Breast epithelium (tissue), 4 donors: ENCODE measurements at places on chromosomes 1 and 21.
A peak's percentile ranks its signal among the peaks of the same experiment; 100 is the strongest.

GRCh38 chr1:228691926-228692325 lies 43.4 kb upstream of the RHOU start:
- no peaks in the 10 kb centered on the region for H3K27me3 ChIP-seq
- peaks cover under 1% of the 10 kb centered on the region for H3K4me1 ChIP-seq
- H3K36me3 ChIP-seq: no peaks in the 10 kb centered on the region

- no peaks in the 10 kb centered on the region for H3K36me3 ChIP-seq
- no peak for DNase-seq
- no peak overlapping the region for H3K27ac ChIP-seq
- H3K4me1 ChIP-seq: no peaks in the 10 kb centered on the region
- H3K4me3 ChIP-seq: no peak overlapping the region
Measured at GRCh38 chr1:90568436-90568835, 148.7 kb downstream of the BARHL2 start.

- H3K27ac ChIP-seq: no peak overlapping the region
- H3K27me3 ChIP-seq: no peaks in the 10 kb centered on the region
- no peaks in the 10 kb centered on the region for H3K36me3 ChIP-seq
- no peak overlapping the region for H3K4me3 ChIP-seq
Measured at GRCh38 chr1:8711151-8711550, 106.3 kb downstream of the RERE start.

DNA sequence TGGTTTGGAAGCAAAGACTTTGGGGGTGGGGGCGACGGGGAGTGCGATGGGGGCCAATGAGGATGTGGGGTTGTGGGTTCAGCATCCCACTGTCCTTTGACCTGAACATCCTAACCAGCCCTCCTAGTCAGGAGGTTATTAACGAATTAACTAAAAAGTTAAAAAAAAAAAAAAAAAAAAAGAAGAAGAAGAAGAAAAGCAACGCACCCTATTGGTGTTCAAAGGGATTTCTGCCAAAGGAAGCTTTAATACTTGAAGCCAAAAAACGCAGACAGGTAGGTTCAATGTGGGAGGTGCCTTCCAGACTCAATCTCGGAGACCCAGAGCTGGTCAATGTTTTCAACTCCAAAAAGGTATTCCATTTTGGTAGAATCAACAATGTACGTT lies 2.2 kb downstream of the CLIC6 start:
- H3K27me3 ChIP-seq: peaks cover 4% of the 10 kb centered on the region
- peak overlapping the region; percentile 78 for H3K27ac ChIP-seq
- no peak for DNase-seq
- H3K36me3 ChIP-seq: no peaks in the 10 kb centered on the region
- H3K4me1 ChIP-seq: no peaks in the 10 kb centered on the region

- H3K4me1 ChIP-seq: peaks cover 7% of the 10 kb centered on the region
- H3K27me3 ChIP-seq: no peaks in the 10 kb centered on the region
- no peak overlapping the region for H3K27ac ChIP-seq
- no peaks in the 10 kb centered on the region for H3K36me3 ChIP-seq
- peak overlapping the region; percentile 23 for H3K4me3 ChIP-seq
Measured at GRCh38 chr1:1033731-1034438, 14.0 kb downstream of the AGRN start.

DNA sequence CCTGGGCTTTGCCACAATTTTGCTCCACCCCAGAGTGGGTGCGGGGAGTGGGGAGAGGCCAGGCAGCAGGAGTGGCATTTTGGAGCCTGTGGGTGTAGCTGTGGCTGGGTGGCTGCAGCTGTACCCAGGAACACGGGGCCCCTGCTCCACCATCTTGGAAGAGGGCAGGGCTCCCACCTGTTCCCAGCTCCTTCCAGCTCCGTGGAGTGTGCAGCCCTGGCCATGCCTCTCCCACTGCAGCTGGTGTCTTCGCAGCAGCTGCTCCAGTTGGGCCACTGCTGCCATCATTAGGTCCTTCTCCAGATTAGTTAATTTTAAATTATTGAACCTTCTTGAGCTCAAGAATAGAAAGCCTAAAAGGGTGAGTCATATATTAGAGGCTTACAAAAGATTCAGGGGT lies 17.6 kb downstream of the FAM20B start:
- no peaks in the 10 kb centered on the region for H3K36me3 ChIP-seq
- no peaks in the 10 kb centered on the region for H3K4me1 ChIP-seq
- no peak overlapping the region for H3K27ac ChIP-seq
- no peaks in the 10 kb centered on the region for H3K27me3 ChIP-seq
- H3K4me3 ChIP-seq: no peak overlapping the region

- H3K27me3 ChIP-seq: peaks cover 9% of the 10 kb centered on the region
- H3K27ac ChIP-seq: no peak overlapping the region
- H3K4me1 ChIP-seq: no peaks in the 10 kb centered on the region
Measured at GRCh38 chr1:207504438-207504837, 8.5 kb downstream of the CR1 start.

DNA sequence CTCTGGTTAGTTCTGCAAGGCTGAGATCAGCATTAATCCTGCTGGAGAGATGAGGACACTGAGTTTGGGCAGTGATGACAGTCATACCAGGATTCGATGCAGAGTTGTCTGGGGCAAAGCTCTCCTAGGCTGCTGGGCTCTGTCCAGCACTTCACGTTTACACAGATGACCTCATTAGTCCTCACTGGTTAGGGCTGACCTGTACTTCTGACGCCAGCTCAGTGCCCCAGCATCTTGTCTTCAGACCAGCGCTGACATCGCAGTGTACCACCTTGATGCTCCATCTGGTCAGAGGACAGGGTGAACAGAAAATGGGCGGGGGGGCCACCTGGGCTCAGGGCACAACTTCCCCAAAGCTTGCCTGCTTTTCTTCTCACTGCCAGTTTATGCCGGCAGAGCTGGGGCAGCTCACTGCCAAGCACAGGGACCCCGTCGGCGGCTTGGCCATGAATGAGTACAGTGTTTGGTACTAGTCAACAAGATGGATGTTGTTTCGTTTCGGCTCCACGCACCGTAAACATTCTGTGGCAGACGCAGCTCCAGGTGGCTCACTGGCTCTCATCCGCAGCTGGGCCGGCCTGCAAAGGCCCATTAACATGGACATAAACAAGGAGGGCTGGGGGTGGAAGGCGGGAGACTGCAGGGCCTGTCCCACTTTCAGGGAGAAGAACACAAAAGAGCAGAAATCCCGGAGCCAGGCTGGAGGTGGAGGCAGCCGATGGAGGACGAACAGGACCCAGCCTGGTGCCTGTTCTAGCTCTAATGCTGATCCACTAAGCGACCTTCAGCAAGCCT lies 118.7 kb downstream of the GLIS1 start:
- no peak overlapping the region for H3K27ac ChIP-seq
- no peak overlapping the region for H3K4me3 ChIP-seq
- H3K36me3 ChIP-seq: no peaks in the 10 kb centered on the region
- DNase-seq: no peak
- no peaks in the 10 kb centered on the region for H3K27me3 ChIP-seq

- H3K4me3 ChIP-seq: no peak overlapping the region
- H3K27ac ChIP-seq: no peak overlapping the region
- H3K27me3 ChIP-seq: no peaks in the 10 kb centered on the region
- DNase-seq: no peak
Measured at GRCh38 chr1:3718764-3719163, 33.5 kb upstream of the CCDC27 start.
